ENCODE measurements at places on chromosomes 12 and 14.

- no peak for DNase-seq
These were observed 5.4 kb downstream of the MMP14 start for GRCh38 chr14:22841769-22842168.

DNA sequence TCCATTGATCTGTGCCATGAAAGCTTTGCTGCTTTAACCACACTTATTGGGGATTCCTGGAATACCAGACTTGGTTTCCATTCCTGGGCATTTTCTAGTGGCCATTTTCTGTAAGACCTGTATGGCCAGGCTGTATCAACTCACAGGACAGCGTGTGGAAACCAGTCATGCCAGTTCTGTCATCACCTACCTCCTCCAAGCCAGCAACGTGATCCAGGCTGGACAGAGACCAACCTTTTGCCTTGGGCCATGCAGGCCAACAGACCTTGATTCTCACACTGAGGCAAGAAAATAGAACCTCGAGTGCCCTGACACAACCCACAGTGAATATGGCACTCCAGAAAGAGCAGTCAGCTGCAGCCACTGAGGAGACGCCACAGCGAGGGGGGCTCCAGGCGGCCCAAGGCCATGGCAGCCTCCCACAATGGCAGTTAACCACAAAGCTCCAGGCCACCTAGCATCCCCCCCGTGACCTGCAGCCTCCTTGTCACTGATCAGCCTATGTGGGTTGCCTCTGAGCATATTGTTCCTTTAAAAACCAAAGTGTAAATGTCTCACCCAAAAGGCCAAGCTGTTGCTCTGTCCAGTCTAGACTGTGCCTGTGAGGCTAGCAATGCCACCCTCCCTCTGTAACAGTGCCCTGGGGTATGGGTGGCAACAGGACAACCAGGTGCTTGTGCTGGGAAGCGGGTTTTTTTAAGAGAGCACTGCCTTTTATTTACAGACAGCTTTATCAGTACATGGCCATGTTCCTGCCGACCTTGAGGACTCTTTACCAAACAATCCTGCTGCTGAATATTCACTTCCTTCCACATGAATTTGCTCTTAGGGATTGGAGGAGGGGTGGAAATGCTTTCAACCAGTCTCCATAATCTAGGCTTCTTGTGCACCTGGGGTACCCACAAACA is 168.7 kb upstream of the HIF1A start:
- DNase-seq = no peak

DNA sequence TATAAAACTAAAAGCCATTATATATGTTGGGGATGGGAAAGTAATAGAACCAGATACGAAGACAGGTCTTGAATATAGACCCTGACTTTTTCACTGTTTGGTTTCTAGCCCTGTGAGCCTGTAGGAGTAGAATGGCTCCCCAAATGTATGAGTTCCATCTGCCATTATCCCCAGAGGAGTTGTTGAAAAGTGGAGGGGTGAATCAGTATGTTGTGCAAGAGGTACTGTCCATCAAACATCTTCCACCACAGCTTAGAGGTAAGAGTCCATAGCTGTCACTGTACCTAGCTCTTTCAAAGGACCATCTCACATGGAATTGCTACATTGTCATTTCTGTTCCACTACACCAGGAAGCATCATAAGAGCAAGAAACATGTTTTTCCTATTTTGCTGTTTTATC is 1.1 kb downstream of the NCAPD2 start:
- no peak for DNase-seq

GRCh38 chr14:102540315-102541028 is 30.9 kb upstream of the ANKRD9 start:
- DNase-seq = no peak

DNA sequence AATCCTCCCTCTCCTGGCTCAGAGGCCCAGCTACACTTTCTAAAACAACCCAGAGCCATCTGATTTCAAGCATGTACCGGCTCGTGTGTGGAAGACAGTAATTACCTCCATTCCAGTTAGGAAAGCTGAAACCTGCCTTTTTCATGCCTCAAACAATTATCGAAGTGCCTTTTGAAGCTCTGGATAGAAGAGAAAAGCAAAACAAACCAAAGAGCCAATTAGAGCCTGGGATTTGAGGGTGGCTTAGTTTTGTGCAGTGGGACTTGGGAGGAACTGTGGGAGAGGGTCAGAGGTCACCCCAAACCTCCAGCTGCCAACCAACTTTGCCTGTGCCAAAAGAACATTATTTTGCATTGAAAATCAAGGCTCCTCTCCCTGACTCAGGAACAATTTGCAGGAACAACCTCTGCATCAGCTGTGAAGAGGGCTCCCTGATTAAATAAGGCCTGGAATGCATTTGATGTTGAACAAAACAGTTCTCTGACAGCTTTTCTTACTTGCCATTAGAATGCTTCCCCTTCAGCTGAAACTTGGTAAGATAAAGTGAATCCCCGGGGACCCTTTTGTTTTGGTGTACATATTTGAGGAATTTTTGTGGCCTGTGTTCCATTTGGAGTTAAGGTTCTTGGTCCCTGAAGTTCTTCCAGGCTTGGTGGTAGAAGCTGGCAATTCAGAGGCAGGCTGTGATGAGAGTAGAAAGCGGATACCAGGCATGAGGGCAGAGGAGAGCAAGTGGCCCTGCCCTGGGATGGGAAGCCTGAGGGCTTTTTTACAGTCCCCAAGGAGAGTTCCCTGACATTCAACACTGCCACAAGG is 270.1 kb downstream of the ZFP36L1 start:
- peak; percentile 78 for DNase-seq

DNA sequence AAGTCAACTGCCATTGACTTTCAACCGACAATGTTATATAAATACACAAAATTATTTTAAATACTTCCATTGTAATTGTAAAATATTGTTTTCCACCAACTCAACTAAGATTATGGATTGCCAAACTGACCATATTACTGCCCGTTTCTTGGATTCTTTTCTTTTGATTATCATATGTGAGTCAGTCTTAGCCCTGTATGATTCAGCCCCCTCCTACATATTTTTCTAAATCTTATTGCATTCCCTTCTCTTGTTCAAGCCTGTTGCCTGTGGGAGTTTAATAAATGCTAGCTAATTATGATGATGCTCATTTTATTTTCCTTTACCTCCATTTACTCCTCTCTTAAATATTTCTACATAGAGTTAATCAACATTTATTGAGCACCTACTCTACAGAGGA is 6.8 kb downstream of the RASSF9 start:
- no peak for DNase-seq

DNA sequence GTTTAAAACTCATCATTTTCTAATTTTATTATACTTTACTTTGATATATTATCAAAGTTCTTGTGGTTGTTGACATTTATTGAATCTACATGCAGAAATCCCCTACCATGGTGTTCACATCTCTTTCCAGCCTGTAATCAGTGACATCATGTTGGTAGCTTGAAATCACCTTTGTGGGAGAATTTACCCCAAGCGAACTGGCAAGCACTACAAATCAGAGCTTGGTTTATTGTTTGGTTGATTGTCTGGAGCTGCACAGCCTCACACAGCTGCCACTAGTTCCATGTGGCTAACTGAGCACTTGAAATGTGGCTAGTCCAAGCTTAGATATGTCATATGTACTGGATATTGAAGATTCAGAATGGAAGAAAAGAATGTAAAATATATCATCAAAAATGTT is 15.4 kb upstream of the KRT5 start:
- peak; percentile 11 for DNase-seq

- peak; percentile 11 for DNase-seq
These were observed 201.1 kb upstream of the TMEM260 start for GRCh38 chr14:56378475-56378877.

GRCh38 chr14:43894534-43894933 is 612.5 kb downstream of the FSCB start:
- no peak for DNase-seq

GRCh38 chr12:116455540-116456329 is 103.4 kb upstream of the MAP1LC3B2 start:
- peak; percentile 73 for DNase-seq

DNA sequence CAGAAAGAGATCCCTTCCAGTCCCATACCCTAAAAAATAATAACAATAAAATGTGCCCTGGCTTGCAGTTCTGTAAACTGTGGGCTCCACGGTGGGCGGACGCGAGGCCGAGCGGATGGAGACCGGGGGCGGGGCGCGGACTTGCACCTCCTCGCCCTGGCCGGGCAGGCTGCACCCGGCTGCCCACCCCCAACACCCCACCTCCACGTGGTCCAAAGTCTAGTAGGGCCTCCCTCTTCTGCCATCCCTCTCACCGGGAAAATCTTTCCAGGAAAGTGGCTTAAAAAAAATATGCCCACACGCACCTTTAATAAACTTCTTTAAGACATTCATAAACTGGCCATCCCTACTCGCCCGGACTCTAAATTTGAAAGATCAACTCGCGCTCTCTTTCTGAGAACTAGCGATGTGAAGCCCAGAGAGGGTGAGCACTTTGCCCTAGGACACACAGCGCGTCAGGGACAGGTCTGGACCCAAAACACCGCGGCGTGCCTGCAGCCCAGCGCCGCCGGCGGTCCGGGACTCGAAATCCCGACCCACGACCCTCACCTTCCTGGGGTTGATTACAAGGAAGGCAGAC is 1.9 kb upstream of the BCL11B start:
- no peak for DNase-seq

DNA sequence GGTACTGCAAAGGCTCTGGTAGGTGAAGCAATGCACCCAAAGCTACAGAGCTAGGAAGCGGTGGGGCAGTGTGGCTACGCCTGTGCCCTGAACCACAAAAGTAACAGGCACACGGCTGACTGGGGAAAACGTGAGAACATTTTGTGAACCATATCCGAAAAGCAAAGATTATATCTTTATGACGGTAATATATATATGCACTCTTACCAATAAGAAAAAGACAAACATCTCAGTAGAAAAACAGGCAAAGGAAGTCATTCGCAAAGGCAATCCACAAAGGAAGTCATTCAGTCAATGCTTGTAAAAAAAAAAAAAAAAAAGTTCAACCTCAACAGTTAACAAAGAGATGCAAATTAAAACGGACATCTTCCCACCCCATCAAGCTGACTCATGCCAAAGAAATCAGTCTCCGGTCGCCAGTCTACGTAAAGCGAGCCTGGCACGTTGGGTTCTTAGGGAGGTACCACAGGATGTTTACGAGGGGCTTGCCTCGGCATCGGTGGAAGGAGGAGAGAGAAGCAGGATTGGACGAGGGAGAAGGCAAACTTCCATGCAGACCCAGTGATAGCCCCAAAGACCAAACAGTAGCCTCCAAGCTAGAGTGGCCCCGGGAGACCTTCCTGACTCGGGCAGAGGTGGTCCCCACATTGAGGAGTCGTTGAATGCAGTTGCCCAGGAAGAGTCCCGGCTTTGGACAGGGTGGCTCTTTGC is 39.4 kb upstream of the PPP2R5C start:
- DNase-seq = no peak

DNA sequence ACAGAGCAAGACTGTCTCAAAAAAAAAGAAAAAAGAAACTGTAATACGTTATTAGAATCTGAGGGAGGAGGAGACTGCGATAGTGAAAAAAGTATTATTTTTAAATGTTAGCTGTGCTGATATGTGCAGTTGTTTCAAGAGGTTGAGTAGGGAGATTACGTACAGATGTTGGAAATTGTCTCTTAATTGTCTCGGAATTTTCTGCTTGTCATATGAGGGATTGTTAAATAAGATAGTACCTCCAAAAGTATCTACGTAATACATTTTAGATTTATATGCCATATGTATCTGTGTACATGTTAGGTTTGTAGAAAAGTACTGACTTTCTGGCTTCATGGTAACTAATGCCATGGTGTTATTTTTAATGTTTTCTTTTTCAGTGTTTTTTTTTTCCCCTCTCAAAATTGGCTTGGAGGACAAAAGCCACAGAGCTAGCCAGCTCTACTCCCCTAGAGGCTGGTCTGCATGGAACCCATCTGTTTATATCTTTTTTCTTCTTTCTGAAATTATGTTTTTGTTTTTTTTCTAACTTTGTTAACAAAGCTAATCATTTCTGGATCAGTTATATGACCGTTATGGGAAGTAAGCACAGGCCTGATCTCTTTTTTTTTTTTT is 3.4 kb downstream of the RIMKLB start:
- DNase-seq = no peak

DNA sequence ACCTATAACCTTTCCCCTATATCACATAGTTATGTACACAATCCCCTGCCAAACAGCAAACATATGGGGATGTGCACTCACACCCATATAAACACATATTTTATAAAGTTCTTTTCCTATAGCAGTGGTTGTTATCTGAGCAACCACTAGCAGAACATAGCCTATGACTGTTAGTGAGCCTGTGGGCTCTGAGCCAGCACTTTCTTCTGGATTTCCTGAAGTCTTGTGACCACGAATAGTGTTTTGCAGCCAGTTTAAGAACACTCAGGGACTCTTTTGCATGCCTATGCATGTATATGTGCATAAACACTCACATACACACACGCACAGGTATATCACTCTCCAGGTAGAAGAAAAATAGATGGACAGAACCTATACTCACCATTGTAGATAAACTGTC is 17.1 kb downstream of the TESPA1 start:
- DNase-seq = no peak

GRCh38 chr12:116246490-116247179 is 30.9 kb downstream of the MED13L start:
- DNase-seq = no peak

DNA sequence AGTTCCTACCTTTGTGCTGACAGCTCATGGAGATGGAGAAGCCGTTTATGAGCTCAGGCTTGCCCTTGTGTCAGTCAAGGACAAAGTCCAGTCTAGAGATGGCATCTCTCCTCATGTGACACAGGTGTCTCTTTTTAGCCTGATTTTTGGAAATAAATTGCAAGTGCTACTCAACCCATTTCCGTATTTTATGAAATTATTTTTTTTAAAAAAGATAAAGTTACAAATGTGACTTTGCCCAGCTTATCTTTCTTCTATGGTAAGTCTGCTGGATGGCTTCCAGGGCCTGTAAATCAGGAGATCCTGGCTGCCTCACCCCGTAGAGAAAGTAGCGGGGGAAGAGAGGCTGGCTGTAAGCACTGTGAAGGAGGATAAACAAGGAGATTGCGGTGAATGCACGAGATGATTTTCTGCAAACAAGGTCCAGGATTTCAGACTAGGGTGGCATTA is 169.7 kb downstream of the MYRFL start:
- DNase-seq = peak; percentile 16

DNA sequence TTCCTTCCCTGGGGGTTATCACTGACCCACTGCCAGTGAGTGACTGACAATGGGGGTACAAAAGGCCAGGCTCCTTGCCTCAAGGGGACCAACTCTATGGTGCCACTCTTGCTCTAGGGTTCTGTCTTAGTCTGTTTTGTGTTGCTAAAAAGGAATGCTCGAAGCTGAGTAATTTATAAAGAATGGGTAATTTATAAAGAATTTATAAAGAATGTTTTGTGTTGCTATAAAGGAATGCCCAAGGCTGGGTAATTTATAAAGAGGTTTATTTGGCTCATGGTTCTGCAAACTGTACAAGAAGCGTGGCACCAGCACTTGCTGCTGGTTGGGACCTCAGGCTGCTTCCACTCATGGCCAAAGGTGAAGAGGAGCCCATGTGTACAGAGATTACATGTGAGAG is 15.8 kb upstream of the RASSF8 start:
- no peak for DNase-seq

DNA sequence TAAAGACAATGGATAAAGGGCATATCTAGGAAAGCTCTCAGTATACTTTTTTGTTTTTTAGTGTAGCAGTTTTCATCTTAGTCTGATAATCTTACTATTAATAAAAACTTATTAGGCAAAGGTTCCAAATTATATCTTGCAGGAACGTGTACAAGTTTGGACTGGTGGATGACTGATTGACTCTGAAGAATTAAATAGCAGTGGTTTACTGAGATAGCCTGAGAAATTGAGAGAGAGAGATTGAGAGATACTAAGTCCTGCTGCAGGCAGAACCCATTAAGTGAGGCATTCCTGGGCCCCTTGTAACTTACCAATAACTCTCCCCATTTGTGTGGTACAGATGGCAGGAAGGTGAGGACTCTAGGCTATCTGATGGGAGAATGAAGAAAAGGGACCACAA is 80.2 kb upstream of the SLC38A2 start:
- no peak for DNase-seq

Measured in myocyte (in vitro differentiated cells).